ENCODE measurements at places on chromosomes 7 and 10.

DNA sequence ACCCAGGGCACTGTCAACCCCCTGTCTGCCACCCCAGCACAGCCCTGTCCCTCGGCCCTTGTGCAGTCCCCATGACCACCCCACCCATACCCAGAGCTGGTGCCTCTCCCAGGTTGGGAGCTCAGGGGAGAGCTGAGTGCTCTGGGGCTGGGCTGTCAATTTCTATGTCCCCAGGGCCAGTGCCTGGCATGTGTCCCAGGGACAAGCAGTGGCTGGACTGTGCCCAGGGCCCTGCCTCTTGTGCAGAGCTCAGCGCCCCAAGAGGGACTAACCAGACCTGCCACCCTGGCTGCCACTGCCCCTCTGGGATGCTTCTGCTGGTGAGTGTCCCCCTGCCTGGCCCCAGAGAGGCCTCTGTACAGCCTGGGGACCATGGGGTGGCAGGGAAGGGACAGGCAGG is 29.0 kb upstream of the ZNF862 start:
- DNase-seq, result no peak

GRCh38 chr10:89566992-89567391 is 31.6 kb upstream of the SLC16A12 start:
- DNase-seq, result no peak

DNA sequence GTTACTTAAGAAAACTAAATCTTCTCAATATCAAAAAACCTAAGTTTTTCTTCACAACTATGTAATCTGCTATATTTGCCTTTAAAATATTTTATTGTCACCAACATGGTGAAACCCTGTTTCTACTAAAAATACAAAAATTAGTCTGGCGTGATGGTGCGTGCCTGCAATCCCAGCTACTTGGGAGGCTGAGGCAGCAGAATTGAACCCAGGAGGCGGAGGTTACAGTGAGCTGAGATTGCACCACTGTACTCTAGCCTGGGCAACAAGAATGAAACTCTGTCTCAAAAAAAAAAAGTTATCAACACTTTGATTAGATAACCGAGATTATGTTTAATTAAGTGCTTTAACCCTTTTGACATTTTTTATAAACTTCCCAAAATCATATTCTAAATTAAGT is 28.3 kb upstream of the CLDN4 start:
- DNase-seq, result no peak

GRCh38 chr10:130137090-130137448 is 878 bp downstream of the GLRX3 start:
- no peak for DNase-seq

DNA sequence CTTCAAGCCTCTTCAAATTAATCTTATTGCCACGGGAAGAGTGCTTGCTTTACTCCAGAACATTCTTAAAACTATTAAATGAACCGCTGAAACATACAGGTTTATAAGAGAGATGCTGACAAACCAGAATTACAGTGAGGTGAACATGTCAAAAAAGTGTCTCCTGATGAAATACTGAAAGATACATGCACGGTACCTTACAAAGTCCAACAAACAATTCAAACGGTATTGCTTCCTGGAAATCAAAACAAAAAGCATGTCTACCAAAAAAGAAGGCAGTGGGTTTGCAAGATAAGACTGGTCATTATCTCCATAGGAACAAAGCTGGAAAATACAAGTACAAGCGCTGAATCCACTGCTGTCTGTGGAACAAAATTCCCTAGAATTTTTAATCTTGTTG is 174.5 kb downstream of the DOCK4 start:
- no peak for DNase-seq

- no peak for DNase-seq
These were observed 102.5 kb upstream of the CCDC6 start for GRCh38 chr10:60008816-60009215.

DNA sequence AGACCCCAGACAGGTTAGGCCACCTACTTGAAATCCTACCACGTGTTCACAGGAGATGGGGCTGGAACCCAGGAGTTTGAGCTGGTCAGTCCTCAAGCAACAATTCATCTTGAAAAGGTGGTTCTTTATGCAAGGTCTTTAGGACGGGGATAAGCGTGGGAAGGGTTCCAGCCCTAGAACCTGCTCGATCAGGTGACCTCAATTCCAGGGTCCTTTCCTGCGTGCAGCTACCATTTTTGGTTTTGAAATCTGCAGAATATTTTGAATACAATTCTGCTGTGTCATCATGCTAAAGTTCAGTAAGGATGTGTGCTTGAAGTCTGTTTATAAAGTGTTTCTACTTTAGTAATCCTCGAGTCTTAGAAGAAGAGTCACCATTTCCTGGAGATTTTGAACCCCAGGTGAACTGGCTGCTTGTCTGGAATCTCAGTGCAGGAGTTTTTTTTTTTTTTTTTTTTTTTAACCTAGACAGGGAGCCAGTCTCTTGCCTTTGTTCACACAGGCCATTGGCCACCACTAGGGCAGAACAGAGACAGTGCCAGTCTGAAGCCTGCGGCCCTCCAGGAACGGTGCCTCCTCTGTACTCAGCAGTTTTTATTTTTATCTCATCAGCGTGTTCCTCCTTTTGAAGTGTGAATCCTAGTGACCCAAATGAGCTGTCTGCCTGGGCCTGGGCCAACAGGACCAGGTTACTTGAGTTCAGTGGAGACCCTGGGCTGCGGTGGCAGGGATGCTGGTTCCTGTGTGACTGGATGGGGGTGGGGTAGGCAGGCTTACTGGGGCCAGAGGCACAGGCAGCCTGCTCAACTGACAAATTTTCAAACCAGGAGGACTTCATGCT is 54.6 kb downstream of the EEPD1 start:
- DNase-seq, result no peak

- DNase-seq, result no peak
These were observed 39.4 kb upstream of the ARHGAP21 start for GRCh38 chr10:24762966-24763623.

GRCh38 chr7:51592842-51593599 is 276.4 kb upstream of the COBL start:
- DNase-seq, result no peak

- DNase-seq, result no peak
These were observed 13.0 kb upstream of the NDUFA5 start for GRCh38 chr7:123570390-123571182.

- no peak for DNase-seq
These were observed 13.0 kb upstream of the CALU start for GRCh38 chr7:128726059-128726736.
